ENCODE measurements at places on chromosomes 1 and 21. TPM values are rescaled to one million over a fixed set of nuclear protein-coding genes. Genes with fewer than 3 reads are reported as not detected.

- DNase-seq = no peak
Observed at GRCh38 chr1:155242805-155243358, 12.4 kb downstream of the ENTREP3 start.

GRCh38 chr1:167905671-167906070, 8.3 kb downstream of the ADCY10 start:
- no peak for DNase-seq

- DNase-seq = no peak
Observed at GRCh38 chr1:234586304-234586703, 23.7 kb downstream of the IRF2BP2 start.

GRCh38 chr1:64654519-64655341, 90.1 kb upstream of the RAVER2 start:
- DNase-seq = peak; percentile 27

Gene STXBP3
- 58.4 TPM for total RNA-seq

Gene COL6A1
- 3.2 TPM for total RNA-seq

Gene LAPTM5
- total RNA-seq = 21.6 TPM

Gene AK4
- total RNA-seq = 57.1 TPM

Gene TMEM79
- total RNA-seq = 8.1 TPM

Measured in MCF 10A (cell line).